ENCODE measurements at places on chromosomes 5 and 9. TPM values are rescaled to one million over a fixed set of nuclear protein-coding genes. Genes with fewer than 3 reads are reported as not detected.

The LCN12 gene
- 3.2 TPM for total RNA-seq

The BTNL3 gene
- total RNA-seq, result not detected

The SLC45A2 gene
- 0.34 TPM for total RNA-seq

The PCDHB6 gene
- not detected for total RNA-seq

The KIF20A gene
- total RNA-seq, result 33.3 TPM

The TLX3 gene
- total RNA-seq, result not detected

The GABBR2 gene
- not detected for total RNA-seq

The IL4 gene
- total RNA-seq, result 12.7 TPM

The CCDC107 gene
- total RNA-seq, result 32.1 TPM

The SPATA6L gene
- 0.32 TPM for total RNA-seq

The C5orf34 gene
- 6.5 TPM for total RNA-seq

Measured in T-helper 1 cell treated with Interleukin-12 subunit alpha and Interleukin-12 subunit beta and Interleukin-4 antibody, amounts not matched to agents 30 ng/mL and 1 ng/mL, for 36 hours (primary cell).